ENCODE measurements at places on chromosomes 16 and 17.

GRCh38 chr17:13540546-13540945 lies 61.2 kb downstream of the HS3ST3A1 start:
- DNase-seq = peak; percentile 58

DNA sequence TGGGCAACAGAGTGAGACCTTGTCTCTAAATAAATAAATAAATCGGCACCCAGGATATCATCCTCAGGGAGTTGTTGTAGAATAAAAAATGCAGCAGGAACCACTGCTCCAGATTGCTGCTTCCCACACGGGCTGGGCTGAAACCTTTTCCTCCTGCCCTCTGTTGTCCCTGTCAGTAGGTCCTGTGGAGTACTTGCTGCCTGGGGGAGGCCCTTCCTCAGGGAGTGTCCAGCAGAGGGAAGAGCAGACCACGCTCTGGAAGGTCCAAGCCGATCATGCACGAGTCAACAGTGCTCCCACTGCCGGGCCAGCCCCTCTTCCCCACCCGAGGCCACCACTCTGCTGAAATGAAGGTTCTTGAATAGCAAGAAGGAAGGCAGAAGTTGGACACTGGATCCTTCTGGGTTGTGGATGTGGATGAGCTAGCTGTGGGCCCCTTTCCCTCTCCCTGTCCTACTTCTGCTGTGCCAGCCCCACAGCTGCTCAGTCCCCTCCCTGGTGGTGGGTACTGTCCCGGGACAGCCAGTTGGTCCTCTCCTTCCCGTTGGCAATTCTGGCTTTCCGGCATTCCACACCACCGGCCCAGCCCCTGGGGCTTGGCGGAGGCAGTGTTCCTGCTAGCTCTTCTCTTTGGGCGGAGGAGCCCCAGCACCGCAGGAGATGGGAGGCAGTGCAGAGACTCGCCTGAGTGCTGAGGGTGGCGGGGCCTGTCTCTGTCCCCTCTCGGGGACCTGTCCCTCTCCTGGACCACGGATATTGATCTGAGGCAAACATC lies 10.8 kb downstream of the CDK5R1 start:
- DNase-seq = peak; percentile 33

DNA sequence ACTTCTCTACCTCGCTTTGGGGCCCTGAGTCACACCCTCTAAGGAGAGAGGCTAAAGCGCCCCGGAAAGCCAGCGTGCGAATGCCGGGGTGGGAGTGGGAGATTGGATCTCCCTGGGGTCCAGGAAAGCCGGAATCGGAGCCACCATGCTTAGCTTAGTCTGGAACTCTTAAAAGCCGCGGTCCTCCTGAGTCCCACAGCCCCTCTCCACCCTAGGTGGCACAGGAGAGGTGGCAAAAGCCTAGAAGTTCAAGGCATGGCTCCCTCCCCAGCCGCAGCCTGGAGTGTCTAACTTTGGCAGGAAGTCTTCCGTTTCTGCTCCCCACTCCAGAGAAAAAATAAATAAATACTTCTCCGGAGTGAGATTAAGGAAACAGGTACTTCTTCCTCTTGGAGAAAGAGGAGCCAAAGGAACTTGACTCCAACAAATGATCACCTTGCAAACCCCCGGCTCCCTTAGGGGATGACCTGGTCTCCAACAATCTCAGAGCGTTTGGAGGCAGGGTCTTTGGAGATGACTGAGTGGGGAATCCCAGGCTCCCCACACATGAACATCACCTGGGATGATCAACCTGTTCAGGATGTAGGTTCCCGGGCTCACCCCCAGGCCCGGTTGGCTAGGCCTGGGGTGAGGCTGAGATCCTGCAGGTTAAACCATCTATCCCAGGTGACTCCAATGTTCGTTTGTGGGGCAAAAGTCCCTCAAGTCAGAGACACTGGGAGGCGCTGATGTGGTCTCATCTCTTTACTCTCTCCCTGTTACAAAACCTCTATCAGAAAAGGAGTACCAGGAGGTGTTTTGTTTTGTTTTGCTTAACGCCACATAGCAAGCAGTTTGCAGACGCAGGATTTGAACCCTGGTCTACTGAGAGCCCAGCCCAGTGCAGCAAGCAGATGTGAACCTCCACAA lies 2.9 kb downstream of the CIITA start:
- DNase-seq = no peak

DNA sequence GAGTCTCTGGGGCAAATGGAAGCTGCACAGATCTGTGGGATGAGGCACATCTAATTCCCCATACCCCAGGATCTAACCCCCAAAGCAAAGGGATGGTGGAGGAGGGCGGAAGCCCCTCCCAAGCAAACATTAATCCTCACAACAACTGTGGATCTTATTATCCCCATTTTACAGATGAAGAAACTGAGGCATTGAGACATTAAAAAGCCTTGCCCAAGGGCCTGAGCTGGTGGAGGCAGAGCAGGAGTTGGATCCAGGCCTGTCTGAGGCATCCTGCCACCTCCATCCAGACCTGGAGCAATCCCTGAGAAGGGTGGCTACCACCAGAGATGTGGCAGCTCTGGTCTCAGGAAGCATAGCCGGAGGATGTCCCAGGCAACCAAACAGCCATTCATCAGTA lies 17.7 kb upstream of the CBFB start:
- DNase-seq = no peak

Measured in RCC 7860 (cell line).